ENCODE measurements at places on chromosomes 5 and 9.

DNA sequence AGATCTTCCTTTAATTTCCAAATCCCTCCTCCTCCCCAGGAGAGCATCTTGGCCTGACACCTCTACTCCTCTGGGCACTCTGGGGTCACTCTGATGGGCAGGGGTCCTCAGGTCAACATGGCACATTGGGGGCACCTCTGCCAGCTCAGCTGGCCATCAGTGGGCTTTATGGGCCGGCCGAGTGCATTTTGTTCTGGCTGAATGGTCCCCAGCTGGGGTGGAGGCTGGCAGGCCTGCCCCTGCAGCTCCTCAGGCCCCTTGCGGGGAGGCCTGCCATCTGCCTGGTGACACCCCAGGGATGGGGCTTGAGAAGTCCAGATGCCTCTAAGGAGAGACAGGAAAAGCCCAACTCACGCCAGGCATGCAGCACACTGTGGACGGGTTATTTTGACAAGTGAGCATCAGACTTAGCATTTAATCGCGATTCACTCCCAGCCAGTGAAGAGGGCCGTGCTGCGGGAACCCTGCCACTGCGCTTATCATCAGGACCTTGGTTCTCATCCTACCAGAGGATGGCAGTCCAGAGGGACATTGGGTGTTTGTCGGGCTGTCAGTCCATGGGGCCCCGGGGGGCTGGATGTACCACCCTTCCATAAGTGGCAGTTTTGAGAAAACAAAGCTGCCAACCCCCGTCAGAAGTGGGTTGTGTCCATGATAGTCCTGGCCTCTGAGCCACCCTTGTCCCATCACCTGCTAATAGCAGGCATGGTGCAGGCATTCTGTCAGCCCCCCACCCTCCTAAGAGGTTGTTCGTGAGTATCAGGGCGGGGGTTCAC lies 21.7 kb downstream of the PHF2 start:
- no peak for DNase-seq

DNA sequence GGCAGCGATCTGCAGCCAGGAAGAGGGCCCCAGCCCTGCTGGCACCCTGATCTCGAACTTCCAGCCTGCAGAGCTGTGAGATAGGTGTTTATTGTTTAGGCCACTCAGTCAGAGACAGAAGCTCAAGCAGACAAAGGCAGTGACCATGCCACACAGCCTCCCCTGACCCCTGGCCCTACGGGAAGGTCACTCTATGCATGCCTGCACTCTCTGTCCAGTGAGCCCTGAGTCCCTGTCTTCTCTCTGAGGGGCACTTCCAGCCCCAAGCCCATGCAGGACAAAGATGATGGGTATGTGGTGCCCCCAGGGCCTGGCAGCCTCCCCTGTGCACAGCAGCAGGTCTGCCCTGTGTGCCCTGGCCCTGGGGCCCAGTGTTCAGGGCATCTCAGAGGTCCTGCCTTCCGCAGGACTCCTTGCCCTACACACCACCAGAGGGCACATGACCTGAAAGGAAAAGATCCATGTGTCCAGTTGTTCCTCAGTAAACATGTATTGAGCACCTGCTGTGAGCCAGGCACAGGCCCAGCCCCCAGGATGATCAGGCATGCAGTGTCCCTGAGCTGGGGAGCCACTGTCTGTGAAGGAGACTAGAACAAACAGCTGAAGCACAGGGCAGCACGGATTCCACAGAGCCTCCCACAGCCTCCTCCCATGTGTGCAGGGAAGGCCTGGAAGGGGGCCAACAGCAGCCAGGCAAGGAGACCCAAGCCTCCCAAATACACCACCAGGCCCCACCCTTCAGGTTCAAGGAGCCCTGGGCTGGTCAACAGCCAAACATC lies 109.3 kb downstream of the ATPSCKMT start:
- DNase-seq, result no peak

- no peak for DNase-seq
Measured at GRCh38 chr9:89444274-89444673, 53.6 kb downstream of the SEMA4D start.

- no peak for DNase-seq
Measured at GRCh38 chr9:132722564-132723065, 52.4 kb downstream of the GTF3C4 start.

- no peak for DNase-seq
Measured at GRCh38 chr9:80605129-80605528, 1033.4 kb downstream of the TLE4 start.

GRCh38 chr5:139654871-139655491 lies 6.8 kb downstream of the CXXC5 start:
- DNase-seq, result no peak

DNA sequence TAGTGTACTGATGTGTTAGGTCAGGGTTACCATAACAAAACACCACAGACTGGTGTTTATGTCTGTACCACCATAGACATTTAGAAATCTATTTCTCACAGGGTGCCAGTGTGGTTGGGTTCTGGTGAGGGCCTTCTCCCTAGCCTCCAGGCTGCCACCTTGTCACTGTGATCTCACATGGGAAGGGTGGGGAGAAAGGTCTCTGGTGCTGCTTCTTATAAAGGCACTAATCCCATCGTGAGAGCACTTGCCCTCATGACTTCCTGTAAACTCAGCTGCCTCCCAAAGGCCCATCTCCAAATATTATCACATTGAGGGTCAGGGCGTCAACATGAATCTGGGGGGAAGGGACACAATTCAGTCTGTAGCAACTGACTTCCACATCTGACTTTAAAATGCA lies 49.8 kb downstream of the PIK3R1 start:
- no peak for DNase-seq

- no peak for DNase-seq
Measured at GRCh38 chr5:1013948-1014301, 5.3 kb downstream of the NKD2 start.

GRCh38 chr9:36935332-36935731 lies 98.7 kb downstream of the PAX5 start:
- no peak for DNase-seq

DNA sequence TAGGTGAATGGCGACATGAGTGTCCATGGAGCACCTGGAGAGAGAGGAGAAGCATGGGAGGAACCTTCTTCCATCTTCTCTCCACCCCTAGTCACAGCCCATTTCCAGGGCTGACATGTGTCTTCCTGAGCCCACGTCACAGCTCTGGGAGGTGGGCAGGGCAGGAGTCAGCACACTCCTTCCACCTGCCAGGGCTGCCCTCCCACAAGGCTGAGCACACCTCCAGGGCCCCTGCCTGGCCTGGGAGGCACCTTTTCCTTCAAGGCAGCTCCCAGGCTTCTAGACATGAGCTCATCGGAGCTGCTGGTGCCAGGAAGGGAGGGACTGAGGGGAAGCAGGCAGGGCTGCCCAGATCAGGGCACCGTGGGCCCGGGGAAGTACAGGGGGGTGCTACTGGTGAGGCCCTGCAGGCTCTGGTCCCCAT lies 13.6 kb upstream of the SYNPO start:
- DNase-seq, result no peak

DNA sequence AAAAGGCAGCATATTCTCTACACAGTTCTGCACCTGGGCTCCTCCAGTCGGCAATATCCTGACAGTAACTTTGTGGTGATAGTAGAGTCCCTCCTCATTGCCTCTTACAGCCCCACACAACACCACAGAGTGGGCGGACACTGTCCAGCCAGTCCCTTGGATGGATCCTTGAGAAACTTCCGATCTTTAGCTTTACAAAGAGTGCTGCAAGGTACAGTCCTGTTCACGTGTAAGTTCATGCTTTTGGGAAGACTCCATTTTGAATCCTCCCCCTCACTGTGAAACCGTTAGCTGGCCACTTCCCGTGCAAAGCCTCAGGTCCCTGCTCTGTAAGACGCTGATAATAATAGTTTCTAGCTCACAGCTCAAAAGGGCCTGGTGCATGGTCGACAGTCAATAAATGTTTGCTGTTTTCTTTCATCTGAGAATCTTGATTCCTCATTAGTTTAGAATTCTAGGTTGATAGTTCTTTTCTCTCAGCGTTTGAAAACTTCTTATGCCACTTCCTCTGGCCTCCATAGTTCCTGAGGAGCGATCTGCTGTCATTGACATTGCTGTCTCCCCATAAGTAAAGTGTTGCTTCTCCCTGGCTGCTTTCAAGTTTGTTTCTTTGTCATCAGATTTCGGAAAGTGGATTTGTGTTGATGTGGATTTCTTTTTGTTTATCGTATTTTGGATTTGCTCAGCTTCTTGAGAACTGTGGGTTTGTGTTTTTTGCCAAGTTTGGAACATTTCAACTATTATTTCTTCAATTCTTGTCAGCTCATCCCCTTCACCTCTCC lies 82.9 kb downstream of the COL23A1 start:
- no peak for DNase-seq

DNA sequence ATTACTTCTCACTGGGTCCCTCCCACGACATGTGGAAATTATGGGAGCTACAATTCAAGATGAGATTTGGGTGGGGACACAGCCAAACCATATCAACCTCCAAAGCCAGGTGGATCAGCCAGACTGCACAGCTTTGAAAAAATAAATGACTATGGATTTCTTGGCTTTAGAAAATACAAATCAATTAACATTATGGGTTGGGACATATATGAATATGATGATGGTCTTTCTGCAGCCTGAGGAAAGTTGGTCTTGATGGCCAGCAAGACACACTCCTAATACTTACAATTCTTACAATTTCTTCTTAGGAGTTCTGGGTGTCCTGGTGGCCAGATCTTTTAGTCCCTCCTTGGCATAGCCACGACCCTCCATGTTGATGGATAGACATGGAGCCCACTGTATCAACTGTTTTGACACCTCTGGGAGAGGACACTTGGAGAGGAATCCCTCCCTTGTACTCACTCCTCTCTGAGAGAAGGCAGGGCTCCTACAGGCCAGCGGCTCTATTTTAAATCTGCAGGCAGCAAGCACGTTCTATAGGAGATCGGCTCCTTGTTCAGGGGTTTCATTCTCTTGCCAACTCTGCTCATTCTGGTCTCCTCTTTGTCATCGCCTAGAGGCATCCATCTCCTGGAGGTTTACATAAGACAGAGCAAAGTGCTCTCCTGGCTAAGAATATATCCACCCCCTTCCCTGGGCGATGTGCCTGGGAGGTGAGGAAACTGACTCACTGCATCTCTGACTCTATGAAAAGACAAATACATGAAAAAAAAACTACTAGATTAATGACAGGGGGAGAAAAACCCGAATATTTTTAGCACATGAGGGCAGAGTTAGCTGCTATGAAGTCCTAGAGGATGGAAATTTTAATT lies 145.9 kb downstream of the CARTPT start:
- DNase-seq, result no peak

- no peak for DNase-seq
Measured at GRCh38 chr9:74940600-74940999, 12.1 kb downstream of the C9orf40 start.

DNA sequence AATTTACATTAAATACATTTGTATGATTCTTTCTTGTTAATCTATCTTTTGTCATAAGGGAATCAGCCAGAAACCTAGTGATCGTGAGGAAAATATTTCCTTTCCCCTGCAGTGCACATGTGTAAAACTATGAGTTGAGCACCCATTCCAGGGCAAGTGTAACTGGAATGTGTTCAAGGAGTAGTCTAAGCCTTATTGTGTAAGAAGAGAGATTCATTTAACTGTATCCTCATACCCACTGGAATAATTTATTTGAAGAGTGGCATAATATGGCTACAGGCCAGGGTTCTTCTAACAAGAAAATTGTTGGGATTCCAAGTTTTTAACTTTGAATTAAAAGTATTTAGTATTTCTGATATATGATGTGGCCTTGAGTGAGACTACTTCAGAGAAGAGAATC lies 1692.7 kb downstream of the EFNA5 start:
- DNase-seq, result no peak

GRCh38 chr5:25006734-25007133 lies 362.0 kb upstream of the CDH10 start:
- peak; percentile 7 for DNase-seq

DNA sequence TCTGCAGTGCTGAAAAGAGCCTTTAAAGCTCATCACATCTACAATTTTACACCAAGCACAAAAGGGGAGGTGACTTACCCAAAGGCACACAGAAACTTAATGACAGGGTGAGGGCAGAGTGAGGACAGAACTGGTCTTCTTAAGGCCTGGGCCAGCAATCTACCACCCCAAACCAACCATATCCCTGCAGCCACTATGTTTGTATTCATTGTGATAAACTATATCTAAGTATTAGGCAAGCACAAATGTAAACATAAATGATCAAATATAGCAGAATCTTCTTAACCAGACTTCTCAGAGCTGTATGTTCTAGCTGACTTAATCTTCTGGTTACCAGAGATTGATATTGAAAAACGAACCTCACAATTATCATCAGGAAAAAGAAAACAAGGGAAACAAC lies 47.9 kb upstream of the RNF38 start:
- DNase-seq, result no peak

DNA sequence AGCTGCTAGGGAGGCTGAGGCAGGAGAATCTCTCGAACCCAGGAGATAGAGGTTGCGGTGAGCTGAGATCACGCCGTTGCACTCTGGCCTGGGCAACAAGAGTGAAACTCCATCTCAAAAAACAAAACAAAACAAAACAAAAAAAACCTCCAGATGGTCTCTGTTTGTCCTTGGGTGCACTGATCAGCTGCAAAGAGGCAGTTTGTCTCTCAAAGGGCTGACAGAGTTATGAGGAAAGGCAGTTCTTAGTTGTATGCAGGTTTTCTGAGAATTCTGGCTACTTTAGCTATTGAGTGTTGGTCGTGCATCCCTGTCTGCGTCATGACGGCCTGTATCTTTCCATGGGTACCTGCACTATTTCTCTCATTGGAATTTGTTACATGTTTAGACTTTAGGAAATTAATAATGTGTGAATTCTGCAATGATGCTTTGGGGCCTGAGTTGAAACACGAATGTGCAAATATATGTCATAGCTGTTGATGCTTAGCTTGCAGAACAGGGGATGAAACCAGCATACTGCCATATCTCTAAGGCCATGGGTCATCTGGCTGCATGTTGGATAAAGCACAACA lies 18.2 kb downstream of the OR2S2 start:
- DNase-seq, result no peak

DNA sequence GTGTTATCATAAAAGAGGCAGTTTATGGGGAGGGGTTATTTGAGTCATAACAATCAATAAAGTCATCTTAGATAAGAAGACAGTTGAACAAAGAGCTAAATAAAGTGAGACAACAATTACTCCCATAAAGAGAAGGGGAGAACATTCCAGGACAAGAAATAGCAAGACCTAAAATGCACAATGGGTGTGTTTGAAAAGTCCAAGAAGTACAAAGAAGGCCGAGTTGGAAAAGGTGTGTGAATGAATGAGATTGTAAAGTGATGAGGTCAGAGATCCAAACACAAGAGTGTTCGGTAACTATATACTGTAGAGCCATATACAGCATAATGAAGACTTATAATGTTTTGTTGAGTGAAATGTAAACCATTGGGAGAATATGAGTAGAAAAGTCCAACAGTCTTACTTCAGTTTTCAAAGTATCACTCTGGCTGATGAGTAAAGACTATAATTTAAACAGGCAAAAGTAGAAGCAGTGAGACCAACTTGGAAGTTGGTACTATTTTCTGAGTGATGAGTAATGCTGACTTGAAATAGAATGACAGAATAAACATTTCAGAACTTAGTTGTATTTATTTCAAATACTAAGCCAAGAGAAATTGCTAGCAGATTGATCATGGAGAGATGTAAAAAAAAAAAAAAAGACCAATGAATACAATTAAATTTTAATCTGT lies 868.7 kb upstream of the CDH9 start:
- DNase-seq, result no peak

GRCh38 chr5:95075111-95075510 lies 209.8 kb downstream of the MCTP1 start:
- DNase-seq, result no peak

GRCh38 chr5:18489703-18490102 lies 855.4 kb downstream of the TAF11L14 start:
- no peak for DNase-seq

Data from NCI-H1092 (cell line).